Amniotic epithelial cell (primary cell): ENCODE measurements at places on chromosomes 7 and 10.

GRCh38 chr10:79938728-79939406 is 10.0 kb downstream of the SFTPD start:
- no peak for DNase-seq

- no peak for DNase-seq
Measured at GRCh38 chr7:166338-167060, 25.9 kb upstream of the FAM20C start.

DNA sequence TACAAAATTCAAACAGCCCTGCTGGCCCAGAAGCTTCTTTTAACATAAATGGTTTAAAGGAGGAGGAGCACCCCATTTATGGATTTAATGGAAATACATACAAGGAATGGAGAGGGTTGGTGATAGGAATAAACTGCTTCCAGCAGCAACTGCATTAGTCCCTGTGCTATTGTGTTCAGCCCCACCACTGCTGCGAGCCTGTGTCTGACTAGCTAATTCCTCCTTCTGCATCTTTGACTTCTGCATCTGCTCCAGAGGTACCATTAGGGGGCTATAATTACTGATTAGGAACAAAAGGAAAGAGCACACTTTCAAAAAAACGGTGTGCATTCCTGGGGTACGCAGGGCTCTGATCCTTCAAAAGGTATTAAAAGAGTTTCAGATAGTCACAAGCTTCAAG is 24.8 kb downstream of the CDCA7L start:
- DNase-seq: no peak

GRCh38 chr10:87694011-87694794 is 34.5 kb downstream of the PAPSS2 start:
- DNase-seq: no peak

GRCh38 chr10:47454008-47454779 is 29.7 kb downstream of the ANXA8 start:
- no peak for DNase-seq

DNA sequence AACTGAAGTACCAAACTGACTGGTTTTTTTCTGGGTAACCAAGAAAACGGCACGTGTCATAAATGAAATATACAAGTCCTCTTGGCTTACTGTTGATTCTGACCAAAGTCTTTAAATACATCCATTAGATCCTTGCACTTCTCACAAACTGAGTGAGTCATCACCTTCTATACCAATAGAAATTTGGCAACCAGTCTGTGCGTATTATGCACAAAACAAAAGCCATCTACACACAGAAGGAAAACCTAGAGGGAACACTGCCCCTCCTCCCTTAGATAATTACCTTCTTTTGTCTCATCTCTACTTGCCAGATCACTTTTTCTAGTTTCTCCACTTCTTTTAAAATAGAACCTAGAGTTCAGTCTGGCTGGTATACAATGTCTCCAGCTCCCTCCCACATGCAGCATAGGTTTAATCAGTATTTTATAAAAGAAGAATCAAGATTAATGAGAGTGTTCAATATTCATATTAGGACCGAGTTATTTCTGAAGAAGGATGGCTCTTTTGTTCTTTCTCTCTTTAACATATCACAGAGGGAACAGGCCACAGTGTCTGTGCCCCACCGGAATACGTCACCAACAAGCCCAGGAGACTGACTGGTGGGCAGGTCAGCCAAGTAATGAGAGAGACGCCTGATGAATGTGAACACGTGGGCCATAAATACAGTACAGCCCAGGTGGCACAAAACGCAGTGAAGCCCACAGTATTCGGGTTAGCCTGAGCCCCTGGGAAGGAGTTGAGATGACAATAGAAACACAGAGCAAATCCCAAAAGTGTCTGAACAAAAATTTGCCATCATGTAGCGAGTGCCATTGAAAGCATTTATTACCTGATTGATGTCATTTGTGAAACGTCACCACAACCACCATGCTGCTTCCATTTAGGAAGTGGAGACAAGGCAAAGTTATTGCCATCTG is 91.3 kb downstream of the KIAA1549 start:
- DNase-seq: peak; percentile 28

GRCh38 chr10:1538121-1538520 is 199.2 kb downstream of the ADARB2 start:
- no peak for DNase-seq
